ENCODE measurements at places on chromosomes 6 and 20.

DNA sequence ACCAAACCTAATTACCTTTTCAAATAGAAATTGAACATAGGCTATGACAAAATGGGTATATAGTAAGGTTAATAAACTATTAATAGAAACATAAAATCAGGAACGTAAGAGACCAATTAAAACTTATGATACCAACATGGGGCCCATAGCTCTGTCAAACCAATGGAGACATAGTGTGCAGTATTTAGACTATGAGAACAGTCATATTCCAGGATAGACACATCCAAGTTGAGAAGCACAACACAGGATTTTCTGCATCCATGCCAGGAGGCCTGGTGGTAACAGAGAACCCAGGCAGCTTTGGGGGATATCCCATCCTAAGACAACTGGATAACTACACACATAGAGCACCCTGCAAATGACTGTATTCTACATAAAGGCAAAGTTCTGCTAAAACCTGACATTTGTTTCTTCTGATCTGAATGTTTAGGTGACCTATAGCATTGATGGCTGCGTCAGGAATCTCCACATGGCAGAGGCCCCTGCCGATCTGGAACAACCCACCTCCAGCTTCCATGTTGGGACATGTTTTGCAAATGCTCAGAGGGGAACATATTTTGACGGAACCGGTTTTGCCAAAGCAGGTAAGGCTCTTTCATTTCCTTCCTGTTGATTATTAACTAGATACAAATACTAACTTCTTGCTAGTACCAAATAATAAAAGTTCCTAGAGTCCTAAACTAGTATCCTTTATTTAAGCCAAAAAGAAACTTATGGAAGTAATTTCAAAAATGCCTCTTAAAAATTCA lies 202.7 kb downstream of the ARHGAP18 start:
- DNase-seq: no peak

DNA sequence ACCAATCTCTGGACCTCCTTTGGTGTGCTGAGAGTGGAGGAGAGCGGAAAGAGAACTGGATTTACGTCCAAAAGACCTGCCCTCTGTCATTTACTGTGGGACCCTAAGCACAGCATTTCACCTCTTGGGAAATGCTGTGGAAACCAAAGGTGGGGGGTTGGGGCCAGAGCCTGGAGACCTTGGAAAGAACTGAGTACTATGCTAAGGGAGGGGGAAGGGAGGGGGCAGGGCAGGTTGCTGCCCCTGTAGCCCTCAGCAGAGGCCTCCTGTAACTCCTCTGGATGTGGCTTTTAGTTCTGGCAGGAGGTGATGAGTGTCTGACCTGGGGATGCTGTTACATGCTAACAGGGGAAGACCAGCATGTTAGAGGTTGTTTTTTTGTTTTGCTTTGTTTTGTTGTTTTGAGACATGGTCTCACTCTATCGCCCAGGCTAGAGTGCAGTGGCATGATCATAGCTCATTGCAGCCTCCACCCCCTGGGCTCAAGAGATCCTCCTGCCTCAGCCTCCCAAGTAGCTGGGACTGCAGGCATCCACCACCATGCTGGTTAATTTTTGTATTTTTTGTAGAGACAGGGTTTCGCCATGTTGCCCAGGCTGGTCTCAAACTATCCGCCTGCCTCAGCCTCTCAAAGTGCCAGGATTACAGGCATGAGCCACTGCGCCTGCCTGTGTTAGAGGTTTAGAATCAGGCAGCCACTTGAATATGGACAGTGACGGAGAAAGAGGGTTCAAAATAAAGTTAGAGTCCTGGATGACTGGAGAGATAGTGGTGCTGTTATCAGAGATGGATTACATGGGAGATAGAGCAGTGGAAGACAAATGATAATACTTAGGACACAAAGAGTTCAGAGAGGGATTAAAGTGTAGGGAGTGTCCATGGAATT lies 18.4 kb upstream of the PARD6B start:
- DNase-seq: no peak

DNA sequence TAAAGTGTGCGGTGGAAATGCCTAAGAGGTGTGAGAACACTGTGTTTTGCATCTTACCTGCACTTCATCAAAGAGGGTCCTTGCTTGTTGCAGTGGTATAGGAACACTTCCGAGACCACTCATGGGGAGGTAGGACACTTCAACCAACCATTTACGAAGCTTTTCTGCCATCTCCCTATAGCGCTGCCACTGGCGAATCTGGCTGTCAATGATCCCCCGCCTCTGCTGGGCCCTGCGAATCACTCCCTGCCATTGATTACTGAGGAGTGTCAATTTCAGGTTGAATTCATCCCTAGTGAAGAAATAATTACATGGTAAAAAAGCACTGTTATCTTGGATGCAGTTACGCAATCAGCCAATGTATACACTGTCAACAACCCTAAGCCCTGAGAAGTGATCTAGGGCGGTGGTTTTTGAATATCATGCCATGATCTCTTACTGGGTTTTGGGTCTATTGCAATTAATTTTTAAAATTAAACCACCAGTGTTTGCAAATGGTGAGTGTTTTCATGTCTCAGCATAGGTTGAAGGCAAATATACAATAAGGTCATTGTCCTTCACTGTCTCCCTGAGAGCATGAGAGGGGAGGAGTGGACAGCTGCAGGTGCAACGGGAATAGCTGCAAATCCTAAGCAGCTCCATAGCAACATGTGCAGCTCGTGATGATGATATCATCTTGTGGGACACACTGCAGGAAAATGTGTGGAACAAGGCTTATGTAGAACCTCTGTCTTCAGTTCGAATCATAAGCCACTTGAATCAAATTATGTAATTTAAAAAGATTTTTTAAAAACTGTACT lies 400.6 kb downstream of the ESR1 start:
- no peak for DNase-seq

- no peak for DNase-seq
Measured at GRCh38 chr6:156852858-156853216, 75.7 kb downstream of the ARID1B start.

DNA sequence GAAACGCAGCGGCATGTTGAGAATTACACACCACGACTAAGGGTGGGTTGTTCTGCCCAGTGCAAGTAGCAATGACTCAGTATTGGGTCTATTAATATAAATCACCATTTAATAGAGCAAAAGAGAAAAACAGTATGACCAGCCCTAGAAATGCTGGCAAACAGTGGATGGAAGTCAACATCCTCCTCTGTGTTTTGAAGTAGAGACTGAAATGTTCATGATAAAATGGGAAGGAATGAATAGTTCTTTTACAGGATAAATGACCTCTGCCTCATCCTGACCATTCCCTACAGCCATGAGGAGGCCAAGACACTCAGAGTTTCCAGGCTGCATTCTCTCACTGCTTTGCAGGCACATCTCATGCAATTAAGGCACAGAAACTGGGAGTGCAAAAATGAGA lies 111.8 kb downstream of the PSMB1 start:
- no peak for DNase-seq

GRCh38 chr6:56440551-56440981 lies 193.2 kb upstream of the COL21A1 start:
- DNase-seq: no peak

DNA sequence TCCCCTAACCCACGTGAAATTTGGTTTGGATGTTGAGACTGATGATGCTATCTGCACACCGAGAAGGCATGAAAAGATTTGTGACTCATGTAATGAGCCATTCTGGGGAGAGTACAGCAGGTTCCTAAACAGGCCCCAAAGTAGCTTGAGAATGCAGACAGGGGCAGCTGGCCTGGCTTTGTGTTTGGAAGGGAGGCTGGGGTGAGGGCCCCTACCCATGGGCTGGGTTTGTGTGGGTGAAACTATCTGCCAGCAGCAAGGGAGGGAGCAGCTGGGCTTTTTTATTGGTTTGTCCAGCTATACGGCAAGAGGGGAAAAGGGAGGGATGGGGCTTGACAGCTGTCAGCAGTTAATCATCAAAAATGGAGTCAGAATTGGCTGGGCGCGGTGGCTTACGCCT lies 87.0 kb upstream of the RNF24 start:
- no peak for DNase-seq

- DNase-seq: no peak
Measured at GRCh38 chr6:53263917-53264316, 84.8 kb downstream of the ELOVL5 start.

- no peak for DNase-seq
Measured at GRCh38 chr6:14265049-14266021, 147.8 kb downstream of the CD83 start.

DNA sequence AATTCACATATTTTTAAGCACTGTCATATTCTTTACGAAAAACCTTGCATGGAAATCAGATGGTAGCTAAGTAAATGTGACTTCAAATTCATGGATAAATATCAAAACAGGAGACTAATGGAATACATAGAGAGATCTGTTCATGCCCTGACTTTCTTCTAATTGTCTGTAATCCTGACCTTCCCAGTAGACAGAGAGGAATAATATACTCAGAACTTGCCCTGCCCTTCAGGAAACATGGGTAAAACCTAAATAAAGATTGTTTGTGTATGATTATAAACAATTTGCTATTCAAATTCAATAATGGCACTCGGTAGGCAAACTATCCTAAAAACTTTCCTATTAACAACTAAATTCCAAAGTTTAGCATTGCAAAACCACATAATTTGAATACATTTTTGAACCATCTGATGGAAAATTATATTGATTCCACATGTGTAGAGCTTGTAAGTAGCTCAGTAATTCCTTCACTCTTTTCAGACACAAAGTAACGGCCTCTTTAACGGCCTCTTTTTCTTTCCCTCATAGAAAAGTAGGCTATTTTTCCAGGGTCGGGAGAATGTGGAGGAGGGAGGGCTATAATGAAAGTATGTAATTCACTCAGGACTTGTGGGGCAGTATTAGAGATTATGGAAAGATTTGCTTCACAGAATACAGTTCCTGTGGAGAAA lies 227.6 kb downstream of the ALDH8A1 start:
- no peak for DNase-seq

DNA sequence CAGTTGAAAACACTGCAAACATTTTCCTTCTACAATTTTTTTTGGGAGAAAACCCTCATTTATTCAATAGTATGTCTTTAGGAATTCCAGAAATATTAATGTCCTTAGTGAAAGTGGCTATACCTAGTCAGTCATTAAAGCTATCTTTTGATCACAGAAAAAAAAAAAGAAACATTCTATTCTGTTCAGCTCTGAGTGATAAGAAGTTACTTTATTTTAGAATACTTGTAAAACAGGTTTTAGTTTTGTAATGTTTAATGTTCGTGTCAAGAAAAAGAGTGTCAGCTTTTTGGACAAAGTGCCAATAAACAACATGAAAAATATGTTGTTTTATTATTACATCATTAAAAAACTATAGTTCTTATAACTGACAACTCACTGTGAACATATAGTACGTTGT lies 240.4 kb downstream of the OGFRL1 start:
- no peak for DNase-seq

DNA sequence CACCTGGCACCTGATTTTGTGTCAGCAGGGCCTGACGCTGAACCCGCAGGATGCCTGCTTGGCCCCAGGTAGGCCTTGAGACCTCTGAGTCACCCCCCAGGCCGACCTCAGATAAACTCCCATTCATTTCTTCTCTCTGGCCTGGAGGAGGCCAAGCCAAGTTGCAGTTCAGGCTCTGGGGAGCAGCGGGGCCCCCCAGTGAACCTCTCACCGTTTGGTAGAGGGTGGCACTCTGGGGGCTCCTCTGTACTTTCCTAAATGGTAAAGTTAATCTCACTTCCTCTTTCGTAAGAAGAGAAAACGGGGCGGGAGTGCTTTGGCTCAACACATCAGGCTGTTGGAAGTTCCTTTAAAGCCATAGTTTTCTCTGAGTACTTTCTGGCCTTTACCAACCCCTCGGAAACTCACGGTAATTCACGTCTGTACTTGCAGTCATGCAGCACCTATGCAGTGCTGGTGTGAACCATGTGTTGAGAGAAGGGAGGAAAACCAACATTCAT lies 2.8 kb downstream of the SIRPA start:
- no peak for DNase-seq

GRCh38 chr6:138529478-138529877 lies 30.2 kb upstream of the NHSL1 start:
- DNase-seq: no peak

- DNase-seq: no peak
Measured at GRCh38 chr20:41467690-41468089, 101.1 kb upstream of the EMILIN3 start.

DNA sequence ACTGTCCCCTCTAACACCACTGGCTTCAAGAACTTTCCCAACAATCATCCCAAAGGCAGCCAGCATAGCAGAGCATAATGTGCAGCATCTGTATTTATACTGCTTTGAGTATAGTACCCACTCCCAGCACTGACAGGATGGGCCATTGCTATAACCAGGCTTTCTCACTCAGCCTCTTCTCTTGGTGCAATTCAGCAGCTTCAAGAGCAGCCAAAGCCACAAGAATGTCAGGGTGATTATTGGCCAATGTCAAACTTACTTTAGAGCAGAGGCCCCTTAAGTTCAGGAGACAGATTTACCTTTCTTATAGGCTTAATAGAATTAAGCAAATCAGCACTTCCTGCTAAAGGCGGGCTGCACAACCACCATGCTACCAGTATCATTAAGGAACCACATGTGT lies 232.4 kb upstream of the RSPO3 start:
- no peak for DNase-seq

GRCh38 chr6:145809211-145809610 lies 5.4 kb downstream of the FBXO30 start:
- DNase-seq: no peak

DNA sequence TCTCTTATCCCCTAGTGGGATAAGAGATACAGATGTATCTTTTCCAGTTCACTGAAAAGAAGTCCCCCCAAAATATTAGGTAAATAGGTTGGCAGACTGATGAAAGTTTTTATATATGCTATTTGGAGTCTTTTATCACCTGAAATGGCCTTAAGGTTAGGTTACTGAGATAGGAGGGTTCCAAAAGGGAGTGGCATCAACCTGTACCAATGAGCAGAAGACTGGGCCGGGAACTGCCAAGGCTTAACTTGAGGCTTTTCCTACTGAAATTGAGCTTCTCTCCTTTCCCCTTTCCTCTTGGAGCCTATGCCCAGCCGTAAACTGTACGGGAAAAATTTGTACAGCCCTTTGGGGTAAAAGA lies 42.0 kb downstream of the EIF2S2 start:
- DNase-seq: no peak

GRCh38 chr6:154638369-154638768 lies 94.8 kb upstream of the SCAF8 start:
- DNase-seq: no peak

- no peak for DNase-seq
Measured at GRCh38 chr6:39330057-39330456, 7.6 kb upstream of the KCNK16 start.

- DNase-seq: no peak
Measured at GRCh38 chr6:164856138-164856537, 453.3 kb downstream of the C6orf118 start.

GRCh38 chr6:78526432-78526831 lies 340.9 kb upstream of the IRAK1BP1 start:
- no peak for DNase-seq

- no peak for DNase-seq
Measured at GRCh38 chr6:97586344-97586743, 303.3 kb upstream of the MMS22L start.

GRCh38 chr20:62618611-62619529 lies 23.4 kb upstream of the SLCO4A1 start:
- no peak for DNase-seq

- no peak for DNase-seq
Measured at GRCh38 chr6:159104931-159105330, 60.1 kb upstream of the TAGAP start.

Measured in stimulated activated CD4-positive, alpha-beta T cell treated with anti-CD3 and anti-CD28 coated beads, Interleukin-12 subunit alpha, Interleukin-12 subunit beta, amount 100 ng/mL, for 24 hours (primary cell).